ENCODE measurements at places on chromosomes 3 and 15.

DNA sequence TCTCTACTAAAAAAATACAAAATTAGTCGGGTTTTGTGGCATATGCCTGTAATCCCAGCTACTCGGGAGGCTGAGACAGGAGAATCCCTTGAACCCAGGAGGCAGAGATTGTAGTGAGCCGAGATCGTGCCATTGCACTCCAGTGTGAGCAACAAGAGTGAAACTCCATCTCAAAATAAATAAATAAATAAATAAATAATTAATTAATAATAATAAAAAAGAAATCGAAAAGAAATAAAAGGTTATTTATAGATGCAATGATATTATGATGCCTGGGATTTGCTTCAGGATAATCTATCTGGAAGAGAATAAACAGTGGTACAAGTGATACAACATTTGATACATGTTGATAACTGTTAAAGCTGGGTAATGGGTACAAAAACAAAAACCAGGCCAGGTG lies 58.6 kb downstream of the SOX2 start:
- no peak for DNase-seq

- no peak for DNase-seq
These were observed 925 bp upstream of the PSTPIP1 start for GRCh38 chr15:76994001-76994400.

- no peak for DNase-seq
These were observed 86.9 kb upstream of the SATB1 start for GRCh38 chr3:18512007-18512406.

DNA sequence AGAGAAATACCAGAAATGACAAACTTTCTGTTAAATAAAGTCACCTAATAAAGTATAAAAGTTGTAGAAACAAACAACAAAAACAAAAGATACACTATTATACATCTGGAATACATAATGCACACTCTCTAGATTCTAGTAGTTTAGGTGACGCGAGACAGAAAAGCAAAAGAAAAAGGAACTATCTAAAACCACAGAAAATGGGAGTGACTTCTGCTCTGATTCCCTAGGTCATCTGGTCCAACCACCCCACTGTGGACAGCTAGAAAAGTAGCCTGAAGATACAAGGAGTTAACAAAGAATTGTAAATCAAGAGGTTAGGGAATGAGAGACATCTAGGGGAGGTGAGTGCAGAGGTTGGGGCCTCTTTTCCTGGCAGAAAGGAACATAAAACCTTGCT lies 39.1 kb downstream of the DHX36 start:
- no peak for DNase-seq

DNA sequence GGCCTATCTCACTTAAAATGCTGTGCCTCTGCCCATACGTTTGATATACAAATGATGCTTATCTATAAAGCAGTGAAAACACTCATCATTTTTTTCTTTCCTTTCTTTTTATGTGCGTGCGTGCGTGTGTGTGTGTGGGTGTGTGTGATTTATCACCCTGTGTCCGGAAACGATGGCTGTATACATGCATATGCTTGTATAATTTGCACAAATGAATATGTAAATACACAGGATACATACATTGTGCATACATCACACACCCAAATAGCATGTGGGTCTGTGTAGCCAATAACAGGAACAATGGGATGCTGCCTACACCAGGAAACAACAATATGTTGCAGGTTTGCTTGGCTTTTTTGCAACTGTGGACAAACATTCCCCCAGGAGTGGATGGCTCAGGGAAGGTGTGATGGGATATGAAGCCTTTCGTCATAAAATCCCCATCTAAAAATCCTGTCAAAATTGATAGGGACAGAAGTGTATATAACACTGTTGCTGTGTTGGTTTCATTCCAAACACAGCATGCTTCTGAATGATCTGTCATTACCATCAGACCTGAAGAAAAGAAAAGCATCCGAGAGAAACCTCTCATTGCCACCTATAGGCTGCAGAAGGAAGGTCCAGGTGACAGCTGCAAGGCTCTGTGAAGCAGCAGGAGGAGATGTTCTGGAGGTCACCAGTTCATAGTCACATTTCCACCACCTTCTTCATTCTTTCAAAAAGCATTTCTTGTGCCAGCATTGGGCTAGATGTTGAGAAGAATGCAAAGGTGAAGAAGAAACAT lies 503.9 kb upstream of the NR2F2 start:
- no peak for DNase-seq

DNA sequence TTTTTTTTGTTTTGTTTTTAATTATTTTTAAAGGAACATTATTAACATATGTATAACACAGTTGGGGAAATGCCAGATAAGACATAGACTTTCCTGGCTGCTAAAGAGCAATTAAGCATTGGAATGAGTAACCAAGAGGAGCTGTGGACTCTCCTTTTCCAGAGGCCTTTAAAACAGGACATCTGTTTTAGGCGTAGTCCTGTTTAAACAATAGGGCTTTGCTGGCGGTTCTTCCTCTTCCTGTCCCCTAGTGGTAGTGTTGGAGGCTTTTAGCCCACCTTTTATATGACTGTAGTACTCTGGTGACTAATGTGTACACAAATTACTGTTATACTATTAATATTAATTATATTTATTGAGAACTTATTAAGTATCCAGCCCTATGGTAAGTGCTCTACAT lies 81.9 kb downstream of the PPARG start:
- DNase-seq = no peak

GRCh38 chr3:162034368-162034767 lies 537.8 kb downstream of the OTOL1 start:
- no peak for DNase-seq

DNA sequence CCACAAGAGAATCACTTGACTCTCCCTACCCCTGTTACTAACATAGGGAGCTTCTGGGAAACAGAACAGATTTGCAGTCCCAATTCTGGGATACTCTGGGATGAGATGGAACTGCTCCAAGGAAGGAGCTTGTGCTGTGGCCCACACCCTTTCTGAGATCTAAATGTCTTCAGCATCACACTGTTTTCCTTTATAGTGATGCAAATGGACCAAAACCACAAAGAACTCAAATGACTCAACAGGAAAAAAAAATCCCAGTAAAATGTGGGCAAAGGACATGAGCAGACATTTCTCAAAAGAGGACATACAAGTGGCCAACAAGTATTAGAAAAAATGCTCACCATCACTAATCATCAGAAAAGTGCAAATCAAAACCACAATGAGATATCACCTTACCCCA lies 155.6 kb downstream of the NECTIN3 start:
- no peak for DNase-seq

DNA sequence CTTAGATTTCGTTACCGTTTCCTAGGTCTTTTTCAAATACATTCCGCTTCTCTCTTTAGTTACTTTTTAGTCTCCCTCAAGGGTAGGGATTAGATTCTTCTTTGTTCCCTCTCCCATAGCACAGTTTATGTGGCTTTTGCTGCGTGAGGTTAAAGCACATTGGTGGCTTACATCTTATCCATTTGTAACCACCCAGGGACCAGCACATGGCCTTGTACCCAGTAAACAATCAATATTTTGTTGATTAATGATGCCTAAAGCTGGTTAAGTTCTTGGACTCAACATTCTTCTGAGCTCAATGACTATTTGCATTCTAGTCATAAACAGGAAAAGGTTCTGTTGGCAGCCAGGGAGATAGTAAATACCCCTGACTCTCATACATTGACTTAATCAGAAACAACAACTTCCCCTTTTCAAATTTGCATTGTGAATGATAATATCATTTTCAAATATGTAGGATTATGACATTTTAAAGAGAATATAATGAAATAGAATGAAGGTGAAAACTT lies 60.2 kb downstream of the CACNA1D start:
- no peak for DNase-seq

- no peak for DNase-seq
These were observed 59.8 kb upstream of the PRTG start for GRCh38 chr15:55802600-55803376.

DNA sequence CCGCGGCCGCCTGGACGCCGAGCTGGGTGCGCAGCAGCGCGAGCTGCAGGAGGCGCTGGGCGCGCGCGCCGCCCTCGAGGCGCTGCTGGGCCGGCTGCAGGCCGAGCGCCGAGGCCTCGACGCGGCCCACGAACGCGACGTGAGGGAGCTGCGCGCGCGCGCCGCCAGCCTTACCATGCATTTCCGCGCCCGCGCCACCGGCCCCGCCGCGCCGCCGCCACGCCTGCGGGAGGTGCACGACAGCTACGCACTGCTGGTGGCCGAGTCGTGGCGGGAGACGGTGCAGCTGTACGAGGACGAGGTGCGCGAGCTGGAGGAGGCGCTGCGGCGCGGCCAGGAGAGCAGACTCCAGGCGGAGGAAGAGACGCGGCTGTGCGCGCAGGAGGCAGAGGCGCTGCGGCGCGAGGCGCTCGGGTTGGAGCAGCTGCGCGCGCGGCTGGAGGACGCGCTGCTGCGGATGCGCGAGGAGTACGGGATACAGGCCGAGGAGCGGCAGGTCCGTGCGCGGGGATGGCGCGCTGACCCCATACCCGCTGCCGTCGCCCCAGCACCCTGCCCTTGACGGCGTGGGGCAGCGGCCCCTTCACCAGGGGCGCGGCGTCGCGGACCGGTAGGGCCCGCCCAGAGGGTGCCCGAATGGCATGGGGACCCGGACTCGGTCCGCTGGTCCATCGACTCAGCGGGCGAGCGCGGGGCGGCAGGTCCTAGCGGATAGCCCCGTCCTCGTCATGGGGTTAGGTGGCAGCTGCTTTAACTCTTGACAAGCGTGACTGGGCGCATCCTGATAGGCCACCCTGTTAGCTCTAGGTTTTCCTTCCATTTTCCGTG lies 848 bp downstream of the SYNM start:
- DNase-seq = no peak

- no peak for DNase-seq
These were observed 19.7 kb downstream of the DAPK2 start for GRCh38 chr15:64026591-64026990.

DNA sequence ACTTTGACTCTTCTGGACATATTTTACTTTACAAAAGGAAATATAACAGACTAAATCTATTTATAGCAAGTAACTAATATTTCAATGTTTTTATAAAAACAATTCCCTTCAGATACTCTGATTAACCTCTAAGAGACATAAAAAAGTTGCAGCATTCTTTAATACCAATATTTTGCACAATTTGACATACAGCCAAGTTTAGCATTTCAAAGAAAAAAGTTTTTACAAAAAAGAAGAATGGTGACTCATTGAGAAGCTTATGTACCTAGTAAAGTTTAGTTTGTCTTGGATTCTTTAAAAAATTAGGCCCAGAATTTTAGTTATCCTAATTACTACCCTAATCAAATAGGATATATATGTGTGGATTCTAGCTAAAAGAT lies 17.6 kb downstream of the DAZL start:
- DNase-seq = no peak

DNA sequence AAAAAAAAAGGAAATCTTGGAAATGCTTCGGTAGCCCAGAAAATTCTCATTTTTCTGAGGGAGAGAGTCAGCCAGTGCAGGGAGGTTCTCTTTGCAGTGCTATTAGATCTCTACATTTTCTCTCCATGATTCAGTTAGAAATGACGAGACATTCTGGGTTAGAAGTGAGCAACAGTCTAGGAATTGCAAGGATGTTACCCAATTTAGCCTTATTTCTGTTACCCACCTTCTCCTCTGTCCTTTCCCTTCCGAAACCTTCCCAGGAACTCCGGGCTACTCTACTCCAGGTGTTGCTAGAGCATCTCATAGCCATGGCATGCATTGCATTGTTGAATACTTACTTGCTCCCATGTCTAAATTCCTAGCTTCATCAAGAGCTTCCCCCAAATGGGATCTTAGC lies 106.8 kb downstream of the EDEM1 start:
- no peak for DNase-seq

- no peak for DNase-seq
These were observed 24.9 kb upstream of the C3orf80 start for GRCh38 chr3:160200353-160200752.

- no peak for DNase-seq
These were observed 322.3 kb upstream of the SUCLG2 start for GRCh38 chr3:67976663-67977062.

GRCh38 chr15:90701880-90702630 lies 15.1 kb upstream of the BLM start:
- DNase-seq = no peak

- no peak for DNase-seq
These were observed 135.0 kb upstream of the PRICKLE2 start for GRCh38 chr3:64360280-64360679.

DNA sequence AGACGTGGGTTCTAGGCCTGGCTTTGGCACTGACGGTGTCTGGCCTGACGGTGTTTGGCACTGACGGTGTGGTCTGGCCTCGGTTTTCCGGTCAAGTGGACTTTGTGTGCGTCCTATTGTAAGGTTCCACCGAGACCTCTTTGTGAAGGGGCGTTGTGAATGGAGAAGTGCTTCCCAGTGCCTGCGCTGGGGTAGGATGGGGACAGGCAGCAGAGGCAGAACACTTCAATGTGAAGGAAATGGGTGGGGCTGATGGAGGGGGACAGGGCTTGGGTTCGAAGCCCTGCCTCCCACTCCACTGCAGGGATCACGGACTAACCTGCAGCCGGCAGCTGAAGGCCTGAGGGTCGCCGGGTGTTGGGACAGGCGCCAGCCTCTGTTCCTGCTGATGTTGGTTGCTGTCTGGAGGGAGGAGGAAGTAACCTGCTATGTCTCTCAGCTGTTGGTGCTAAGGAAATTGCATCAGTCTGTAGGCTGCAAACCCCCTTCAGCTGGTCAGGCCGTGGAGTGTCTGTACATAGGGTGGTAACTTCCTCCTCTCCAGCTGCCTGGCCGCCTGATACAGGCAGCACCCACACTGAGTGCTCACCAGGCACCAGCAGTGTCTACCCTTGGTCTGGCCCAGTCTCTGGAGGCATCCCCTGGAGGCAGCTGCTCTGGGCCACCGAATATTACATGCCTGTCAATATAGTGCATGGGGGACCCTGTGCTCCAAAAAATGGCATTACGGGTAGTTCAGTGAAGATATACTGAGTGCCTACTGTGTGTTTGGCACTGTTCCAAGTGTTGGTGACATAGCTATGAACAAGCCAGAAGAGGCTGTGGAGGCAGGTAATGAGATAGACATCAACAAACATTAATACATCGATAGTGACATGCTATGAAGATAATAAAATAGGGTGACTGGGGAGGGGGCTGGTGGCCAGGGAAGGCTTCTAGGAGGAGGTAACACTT lies 1.1 kb downstream of the TM6SF1 start:
- peak; percentile 60 for DNase-seq

- DNase-seq = no peak
These were observed 2.6 kb downstream of the TSEN2 start for GRCh38 chr3:12486916-12487315.

GRCh38 chr3:32220006-32220405 lies 18.5 kb upstream of the CMTM8 start:
- no peak for DNase-seq

DNA sequence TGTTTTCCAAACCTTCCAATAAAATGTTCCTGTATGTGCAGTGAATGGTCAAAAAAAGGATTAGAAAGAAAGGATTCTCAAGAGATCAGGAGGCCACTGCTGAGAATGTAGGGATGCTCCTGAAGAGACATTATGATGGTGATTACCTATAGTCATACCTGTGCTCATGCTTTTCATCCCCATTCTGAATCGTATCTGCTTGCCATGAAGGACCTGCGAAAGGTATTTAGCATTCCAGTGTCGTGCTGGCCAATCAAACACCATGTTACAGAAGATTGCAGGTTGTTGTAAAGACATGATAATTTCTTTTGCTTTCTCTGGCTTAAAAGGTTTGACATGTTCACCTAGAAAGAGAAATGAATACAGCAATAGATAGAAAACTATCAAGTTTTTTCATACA lies 16.1 kb downstream of the HSPBAP1 start:
- DNase-seq = no peak

All from glomerular endothelial cell (primary cell).